ENCODE measurements at places on chromosomes 5 and 9.

DNA sequence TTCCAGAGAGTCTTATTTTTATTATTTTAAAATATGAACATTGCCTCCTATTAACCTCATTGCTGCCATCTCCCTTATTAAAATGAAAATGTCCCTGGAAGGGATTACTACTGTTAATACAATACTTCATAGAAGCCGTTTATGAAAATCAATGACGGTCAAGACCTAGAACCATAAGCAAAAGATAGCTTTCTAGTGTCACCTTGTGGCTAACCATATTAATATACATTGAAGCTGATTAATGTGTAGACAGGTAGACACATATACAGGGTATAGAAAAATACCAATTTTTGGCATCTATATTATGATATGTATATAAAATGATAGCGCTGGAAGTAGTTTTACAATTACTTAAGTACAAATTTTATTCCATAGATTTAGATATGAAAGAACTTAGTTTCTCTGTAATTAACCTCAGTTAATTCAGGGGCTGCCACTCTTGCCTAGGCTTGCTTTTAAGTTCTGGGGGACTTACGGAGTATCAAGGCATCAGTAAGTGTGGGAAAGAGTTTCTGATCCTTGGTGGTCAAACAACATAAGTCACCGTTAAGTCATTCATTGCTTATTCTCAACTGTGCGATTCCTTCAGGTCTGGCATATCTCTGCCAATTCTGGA is 2.5 kb upstream of the YTHDC2 start:
- DNase-seq, result no peak

DNA sequence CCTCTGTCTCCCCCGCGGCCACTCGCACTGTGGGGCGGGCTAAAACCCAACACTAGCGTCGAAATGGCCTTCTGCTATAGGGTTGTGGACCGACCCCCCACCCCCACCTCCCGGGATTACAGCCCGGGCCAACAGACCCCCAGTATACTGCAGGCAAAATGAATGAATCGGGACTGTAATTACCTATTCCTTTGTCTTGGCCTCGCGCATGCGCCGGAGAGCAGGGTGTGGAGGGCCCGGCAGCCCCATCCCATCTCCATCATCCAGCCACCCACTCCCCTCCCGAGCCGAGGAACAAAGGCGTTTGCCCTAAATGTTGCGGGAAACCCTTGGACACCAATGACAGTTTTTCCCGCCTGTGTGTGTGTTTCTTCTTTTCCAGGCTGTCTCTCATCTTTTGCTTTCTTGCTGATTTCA is 1.6 kb downstream of the BASP1 start:
- DNase-seq, result peak; percentile 89

- DNase-seq, result no peak
Measured at GRCh38 chr9:108049026-108049607, 559.5 kb upstream of the KLF4 start.

GRCh38 chr9:74724317-74724716 is 163.4 kb downstream of the TRPM6 start:
- DNase-seq, result no peak

DNA sequence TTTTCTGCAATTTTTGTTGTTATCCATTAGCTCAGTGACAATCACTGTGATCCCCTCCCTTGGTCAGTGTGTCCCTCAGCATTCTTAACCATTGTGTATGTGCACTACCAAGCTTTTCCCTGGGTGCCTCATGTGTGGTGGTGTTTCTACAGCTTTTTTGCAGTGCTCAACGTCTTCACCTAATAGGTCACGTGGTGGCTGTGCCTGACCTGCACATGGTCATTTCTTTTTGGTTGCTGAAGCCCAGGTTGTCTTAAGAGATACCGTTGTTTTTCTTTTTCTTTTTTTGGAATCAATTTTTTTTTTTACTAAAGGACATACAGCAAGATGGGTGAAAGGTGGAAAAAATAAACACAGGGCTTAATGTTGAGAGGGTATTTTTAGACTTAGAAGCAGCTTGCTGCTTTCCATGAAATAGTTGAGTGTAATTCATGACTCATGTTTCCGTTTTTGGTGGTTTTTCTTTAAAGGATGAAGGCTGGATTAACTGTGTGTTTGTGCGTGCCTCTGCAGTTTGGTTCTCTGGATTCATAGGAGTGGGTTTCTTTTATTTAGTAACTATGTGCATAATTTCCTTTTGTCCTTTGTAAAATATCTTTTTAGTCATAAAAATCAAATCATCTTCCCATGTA is 22.2 kb downstream of the SH3GL2 start:
- no peak for DNase-seq

DNA sequence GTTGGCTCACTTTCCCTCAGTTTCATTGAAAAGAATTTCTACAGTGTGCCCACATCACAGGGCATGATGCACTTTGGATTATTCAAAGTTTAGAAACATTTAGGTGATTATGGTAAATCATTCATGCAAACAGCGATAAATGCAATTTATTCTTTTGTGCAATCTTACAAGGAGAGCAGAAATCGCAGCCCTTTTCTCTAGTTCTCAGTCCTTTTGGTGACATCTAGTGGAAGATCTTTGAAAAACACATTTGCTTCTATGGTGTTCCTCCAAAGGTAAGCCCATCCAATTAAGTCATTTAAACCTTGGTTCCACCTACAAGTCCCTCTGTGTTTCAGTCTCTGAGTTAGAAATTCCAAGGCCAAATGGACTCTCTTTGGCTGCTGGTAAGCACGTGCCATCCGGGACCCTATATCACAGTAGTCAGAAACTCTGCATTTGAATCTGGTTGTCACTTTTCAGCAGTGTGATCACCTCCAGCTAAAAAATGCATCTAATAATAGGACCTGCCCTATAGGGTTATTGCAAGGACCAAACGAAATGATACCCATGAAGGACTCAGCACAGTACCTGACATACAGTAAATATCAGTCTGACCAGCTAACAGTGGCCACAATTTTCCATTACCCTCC is 66.4 kb downstream of the MACROH2A1 start:
- DNase-seq, result peak; percentile 86

- DNase-seq, result no peak
Measured at GRCh38 chr9:98365227-98365669, 109.8 kb upstream of the TBC1D2 start.
